ENCODE measurements at places on chromosomes 1 and 21.
A peak's percentile ranks its signal among the peaks of the same experiment; 100 is the strongest.

- no peak for DNase-seq
Measured at GRCh38 chr21:28865488-28866186, 127.0 kb downstream of the LTN1 start.

GRCh38 chr1:221336126-221336525 is 405.8 kb downstream of the DUSP10 start:
- peak; percentile 55 for DNase-seq

DNA sequence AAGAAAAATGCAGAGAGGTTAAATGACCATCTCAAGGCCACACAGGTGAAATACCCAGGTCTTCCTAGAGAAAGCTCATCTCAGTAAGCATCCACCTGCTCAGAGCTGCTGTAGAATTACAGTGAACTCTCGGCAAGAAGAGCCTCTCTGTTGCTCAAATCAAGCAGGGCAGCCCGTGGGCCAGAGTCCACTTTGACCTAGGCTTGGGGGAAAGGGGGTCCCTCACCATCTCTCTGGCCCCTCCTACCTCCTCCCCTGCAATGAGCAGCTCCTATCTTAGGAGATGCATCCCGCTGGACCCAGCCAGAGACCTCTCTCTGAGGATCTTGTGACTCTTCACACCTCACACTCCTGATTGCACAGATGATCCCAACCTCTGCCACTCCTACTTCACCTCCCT is 364.7 kb downstream of the PTPRU start:
- DNase-seq: no peak

DNA sequence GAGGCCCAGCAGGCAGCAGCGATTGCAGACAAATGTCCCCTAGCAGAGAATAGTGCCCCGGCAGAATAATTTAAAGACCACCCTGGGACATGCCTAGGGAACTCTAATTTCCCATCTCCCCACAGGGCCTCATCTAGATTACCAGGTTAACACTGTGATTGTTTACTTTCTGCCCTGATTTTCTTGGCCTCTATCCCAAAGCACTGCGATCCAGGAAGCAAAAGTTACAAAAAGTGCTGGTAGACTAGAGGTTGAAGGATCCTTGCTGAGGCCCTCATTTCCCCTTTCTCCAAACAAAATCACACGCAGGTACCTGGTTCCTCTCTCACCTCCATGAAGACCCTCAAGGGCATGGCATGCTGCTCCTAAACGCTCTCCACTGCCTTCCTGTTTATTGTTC is 229.7 kb downstream of the C1orf94 start:
- DNase-seq: no peak

- DNase-seq: no peak
Measured at GRCh38 chr1:24886241-24886640, 43.8 kb downstream of the RUNX3 start.

DNA sequence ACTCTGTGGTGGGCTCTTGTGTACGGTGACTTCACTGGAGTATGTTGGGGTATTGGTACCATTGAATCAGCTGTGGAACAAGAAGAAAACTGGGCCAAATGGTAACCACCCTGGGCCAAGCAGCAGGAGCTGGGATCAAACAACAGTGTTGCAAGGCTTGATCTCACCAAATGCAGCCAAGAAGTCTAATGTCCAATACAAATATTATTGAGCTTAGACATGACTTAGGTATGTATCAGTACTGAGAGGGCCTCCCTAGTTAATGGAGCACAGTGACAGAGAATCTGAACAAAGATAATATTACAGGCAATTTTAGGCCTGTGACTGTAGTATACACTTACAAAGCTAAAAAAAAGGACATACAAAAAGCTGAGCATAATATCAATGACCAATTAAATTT is 604.8 kb downstream of the PLA2G4A start:
- peak; percentile 31 for DNase-seq

GRCh38 chr1:199174336-199174735 is 535.5 kb downstream of the PTPRC start:
- DNase-seq: no peak

DNA sequence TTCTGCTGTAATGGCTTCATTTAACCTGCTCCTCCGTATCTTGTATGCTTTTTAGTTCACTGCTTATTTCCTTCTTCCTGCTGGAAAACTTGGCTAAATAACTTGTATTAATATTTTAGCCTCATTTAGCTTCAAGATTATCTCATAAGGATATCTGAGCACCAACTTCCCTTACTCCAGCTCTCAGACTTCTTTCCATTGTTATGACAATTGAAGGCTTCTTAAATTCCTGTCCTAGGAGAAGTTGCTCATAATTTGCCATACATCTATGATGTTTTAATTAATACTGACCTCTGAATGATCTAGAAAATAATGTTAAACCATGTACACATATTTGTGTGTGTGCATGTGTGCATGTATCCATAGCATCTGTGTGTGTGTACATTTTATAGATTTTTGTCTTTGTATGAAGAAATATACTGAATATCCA is 1524.4 kb upstream of the TPTE start:
- no peak for DNase-seq

DNA sequence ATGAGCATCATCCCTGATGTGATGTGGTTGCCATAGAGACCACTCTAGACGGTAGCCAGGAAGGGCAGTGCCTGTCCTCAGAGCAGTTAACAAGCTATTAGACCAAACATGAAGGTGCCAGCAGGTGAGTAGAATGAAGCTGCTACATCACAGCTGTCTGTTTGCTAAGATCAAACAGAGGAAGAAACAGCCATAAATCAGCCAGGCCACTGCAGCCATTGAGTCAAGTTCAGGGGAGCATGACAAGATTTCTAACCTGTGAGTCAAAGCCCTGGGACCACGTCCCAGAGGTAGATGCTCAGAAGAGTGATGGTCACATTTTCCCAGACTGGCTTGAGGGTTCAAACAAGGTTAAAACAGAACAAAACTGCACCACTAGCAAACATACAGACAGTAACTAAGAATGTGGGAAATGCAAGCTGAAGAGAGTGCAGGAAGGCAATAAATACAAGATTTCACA is 450.6 kb upstream of the DAB1 start:
- peak; percentile 29 for DNase-seq

DNA sequence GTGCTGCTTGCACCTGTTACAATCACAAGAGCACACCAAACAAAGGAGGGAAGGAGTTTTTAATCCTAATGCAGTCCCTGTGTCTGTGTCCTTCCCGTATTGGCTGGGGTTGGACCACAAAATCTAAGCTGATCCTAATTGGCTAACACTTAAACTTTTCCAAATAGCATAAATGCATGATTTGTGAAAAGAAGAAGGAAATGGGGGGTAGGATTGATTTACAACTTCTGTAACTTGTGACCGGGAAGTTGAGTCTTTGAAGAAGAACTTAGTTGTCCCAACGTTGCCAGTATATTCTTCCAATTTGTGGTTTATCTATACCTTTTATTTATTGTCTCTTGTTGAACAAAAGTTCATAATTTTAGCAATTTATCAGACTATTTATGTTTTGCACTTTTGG is 11.8 kb upstream of the IPP start:
- DNase-seq: no peak

- peak; percentile 5 for DNase-seq
Measured at GRCh38 chr21:17554679-17555465, 42.0 kb downstream of the CXADR start.

DNA sequence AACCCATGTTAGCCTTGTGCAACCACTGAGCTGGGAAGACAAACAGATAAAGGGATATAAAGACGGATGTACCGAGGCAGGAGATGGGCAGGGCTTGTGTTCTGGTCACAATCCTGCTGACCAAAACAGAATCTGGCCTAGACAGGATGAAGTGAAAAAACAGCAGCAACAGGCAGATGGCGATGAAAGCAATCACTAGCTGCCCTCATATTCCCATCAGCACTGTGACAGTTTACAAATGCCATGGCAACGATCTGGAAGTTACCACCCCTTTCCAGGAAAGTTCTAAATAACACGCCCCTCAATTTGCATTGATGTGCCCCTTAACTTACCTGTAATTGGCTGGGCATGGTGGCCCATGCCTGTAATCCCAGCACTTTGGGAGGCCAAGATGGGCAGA is 40.6 kb upstream of the CD46 start:
- DNase-seq: no peak

DNA sequence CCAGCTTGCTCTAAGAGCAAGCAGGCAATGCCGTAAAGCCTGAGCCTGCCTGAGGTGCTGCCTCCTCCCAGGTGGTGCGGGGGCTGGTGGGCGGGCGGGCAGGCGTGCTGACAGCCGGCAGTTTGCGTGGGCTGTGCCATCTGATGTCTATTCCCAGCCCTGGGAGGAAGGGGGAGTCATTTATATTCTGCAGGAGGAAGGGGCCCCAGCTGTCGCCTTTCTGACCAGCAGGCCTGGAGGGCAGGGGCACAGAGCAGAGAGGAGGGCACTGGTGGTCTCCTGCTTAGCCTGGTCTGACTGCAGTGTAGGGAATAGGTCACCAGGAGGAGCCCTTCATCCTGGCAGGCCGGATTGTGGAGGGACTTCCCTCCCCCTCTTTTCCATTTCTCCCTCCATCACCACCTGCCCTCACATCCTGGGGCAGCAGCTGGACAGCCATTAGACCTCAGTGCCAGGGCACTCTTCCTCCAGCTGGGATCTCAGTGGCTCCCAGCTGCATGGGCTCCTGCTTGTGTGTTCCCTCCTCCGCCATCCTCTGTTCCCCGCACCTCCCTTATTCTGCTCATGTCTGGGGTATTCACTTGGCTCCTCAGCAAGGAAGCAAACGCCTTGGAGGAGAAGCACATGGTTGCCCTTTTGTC is 4.4 kb downstream of the CYB561D1 start:
- DNase-seq: no peak

DNA sequence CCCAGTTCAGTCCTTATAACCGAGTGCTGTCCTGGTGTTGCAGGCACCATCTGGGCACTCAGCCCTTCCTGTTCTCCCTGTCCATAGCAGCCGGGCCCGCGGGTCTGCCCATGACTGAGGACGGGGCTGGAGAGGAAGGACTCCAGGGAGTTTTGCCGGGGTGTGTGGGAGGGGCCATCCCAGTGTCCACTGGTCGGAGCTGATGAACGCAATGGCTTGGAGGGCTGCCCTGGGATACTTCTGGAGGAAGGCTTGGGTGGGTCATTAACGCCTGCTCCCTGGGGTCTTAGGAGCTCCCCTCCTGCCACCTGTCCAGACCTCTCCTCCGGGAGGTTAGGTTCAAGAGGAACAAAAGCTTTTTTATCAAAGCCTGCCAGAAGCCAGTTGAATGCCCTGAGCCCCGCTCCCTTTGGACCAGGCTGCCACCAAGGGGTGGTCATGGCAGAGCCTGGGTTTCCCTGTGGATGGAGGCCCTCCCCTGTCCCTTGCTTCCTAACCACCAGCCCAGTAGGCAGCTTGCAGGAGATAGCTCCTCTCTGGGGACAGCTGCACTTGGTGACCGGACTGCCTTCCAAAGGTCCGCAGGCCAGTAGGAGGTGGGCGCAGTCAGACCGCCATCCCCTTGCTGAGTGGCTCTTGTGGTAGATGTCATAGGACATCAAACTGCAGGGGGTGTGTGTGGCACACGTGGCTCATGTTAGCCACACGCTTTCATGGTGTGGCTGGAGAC is 61.3 kb downstream of the TRIM11 start:
- DNase-seq: no peak

DNA sequence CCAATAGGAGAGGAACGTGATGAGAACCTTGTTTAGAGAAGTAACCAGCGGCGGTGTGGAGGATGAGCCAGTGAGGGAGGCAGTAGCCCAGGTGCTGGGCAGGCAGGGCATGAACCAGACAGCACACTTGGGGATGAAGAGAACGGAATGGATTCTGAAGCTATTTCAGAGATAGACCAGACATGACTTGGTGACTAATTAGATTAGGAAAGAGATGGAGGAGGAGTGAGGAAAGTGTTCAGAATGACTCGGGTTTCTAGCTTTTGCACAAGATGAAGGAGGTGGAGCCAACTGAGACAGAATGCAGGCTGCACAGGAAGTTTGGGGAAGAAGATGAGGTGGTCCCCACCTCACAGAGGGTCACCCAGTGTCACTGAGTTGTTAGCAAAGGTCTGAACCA is 5.1 kb downstream of the PEF1 start:
- DNase-seq: peak; percentile 79

- no peak for DNase-seq
Measured at GRCh38 chr1:109886827-109887226, 23.8 kb upstream of the CSF1 start.

DNA sequence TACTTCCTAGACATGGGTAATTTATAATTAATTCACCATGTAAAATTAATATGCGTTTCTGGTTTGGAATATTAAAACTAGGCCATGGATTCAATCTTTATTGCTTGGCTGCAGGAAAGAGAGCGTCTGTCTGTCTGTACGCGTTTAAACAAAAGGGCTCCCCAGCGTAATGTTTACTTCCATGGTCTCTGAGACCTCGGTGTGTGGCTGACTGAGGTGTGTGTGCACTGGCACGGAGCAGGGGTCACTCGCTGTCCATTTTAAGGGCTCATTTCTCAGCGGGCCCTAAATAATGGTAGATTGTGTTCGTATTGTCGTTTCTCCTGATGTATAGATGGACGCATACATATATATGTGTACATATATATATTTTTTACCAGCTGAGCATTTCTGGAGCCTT is 119.6 kb downstream of the ATG4C start:
- no peak for DNase-seq

GRCh38 chr1:19038732-19039131 is 82.3 kb upstream of the IFFO2 start:
- no peak for DNase-seq

DNA sequence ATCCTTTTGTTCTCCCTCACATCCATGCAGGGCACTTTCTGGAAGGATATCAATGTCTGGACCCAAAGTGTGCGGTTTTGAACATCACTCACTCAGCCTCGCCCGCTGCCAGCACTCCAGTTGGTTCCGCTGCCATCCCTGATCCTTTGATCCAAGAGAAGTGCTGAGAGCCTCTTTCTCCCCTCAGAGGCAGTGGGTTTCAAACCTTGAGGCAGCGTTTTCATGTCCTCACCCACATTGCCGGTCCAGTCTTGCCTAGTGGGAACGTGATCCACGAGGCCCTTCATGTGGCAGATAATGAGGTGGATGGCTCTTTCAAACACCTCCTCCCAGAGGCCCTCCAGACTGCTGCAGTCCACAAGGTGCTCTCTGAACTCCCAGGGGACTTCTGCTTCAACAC is 122.2 kb downstream of the ACTL8 start:
- no peak for DNase-seq

DNA sequence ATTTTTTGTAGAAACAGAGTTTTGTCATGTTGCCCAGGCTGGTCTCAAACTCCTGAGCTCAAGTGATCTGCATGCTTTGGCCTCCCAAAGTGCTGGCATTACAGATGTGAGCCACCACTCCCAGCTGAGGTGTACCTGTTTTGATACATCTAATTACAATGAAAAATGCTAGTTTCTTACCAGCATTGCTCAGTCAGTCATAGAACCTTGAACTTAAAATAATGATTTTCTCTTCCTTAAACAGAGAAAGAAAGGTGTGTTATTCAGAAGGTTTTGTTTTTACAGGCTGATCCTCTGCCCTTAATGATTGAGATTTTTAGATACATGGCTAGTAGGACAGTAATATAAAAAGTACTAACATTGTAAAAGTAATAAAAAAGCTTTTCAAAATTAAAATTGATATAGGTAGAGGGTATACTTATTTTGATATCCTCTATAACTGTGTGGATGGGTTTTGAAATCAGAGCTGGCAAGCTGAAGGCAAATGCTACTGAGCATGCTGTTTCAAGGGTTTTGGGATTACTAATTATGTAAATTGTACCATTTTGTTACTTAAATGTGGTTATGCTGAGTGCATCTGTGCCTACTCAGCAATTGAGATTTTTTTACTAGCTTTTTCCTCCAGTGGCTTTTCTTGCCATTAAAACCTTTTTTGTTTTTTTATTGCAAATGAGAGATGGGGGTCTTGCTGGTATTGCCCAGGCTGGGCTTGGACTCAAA is 16.1 kb downstream of the PRRC2C start:
- no peak for DNase-seq
